ENCODE measurements at places on chromosomes 5 and 9. TPM values are rescaled to one million over a fixed set of nuclear protein-coding genes. Genes with fewer than 3 reads are reported as not detected.

The AGTPBP1 gene
- total RNA-seq: 18.4 TPM

The AGXT2 gene
- total RNA-seq: not detected

The SAXO1 gene
- not detected for total RNA-seq

The DIRAS2 gene
- not detected for total RNA-seq

The RNF183 gene
- total RNA-seq: not detected

Data from endothelial cell of umbilical vein (primary cell).